ENCODE measurements at places on chromosomes 7 and 10. TPM values are rescaled to one million over a fixed set of nuclear protein-coding genes. Genes with fewer than 3 reads are reported as not detected.
A peak's percentile ranks its signal among the peaks of the same experiment; 100 is the strongest.

ASB10 gene
- total RNA-seq: not detected

ACBD7 gene
- total RNA-seq: 0.63 TPM

- DNase-seq: no peak
These were observed 50.0 kb downstream of the AMZ1 start for GRCh38 chr7:2737771-2738540.

- DNase-seq: no peak
These were observed 117.2 kb downstream of the CLEC2L start for GRCh38 chr7:139640681-139641080.

DNA sequence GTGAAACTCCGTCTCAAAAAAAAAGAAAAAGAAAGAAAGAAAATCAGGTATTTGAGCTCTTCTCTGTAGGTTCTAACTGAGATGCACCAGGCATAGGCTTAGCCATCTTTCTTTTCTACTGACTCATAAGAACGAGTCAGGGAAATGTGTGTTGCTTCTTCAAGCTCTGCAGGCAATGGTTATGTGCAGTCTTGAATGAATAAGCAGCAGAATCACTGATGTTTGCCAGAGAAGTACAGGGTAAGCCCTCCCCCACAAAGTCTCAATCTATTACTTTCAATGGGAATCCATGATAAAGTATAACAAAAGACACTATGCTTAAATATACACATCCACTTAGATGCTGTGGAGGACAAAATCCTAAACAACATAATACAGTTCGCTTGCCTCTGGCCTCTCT, 239.2 kb downstream of the PARD3 start:
- no peak for DNase-seq

- DNase-seq: no peak
These were observed 285.9 kb upstream of the NEBL start for GRCh38 chr10:21183025-21183424.

DNA sequence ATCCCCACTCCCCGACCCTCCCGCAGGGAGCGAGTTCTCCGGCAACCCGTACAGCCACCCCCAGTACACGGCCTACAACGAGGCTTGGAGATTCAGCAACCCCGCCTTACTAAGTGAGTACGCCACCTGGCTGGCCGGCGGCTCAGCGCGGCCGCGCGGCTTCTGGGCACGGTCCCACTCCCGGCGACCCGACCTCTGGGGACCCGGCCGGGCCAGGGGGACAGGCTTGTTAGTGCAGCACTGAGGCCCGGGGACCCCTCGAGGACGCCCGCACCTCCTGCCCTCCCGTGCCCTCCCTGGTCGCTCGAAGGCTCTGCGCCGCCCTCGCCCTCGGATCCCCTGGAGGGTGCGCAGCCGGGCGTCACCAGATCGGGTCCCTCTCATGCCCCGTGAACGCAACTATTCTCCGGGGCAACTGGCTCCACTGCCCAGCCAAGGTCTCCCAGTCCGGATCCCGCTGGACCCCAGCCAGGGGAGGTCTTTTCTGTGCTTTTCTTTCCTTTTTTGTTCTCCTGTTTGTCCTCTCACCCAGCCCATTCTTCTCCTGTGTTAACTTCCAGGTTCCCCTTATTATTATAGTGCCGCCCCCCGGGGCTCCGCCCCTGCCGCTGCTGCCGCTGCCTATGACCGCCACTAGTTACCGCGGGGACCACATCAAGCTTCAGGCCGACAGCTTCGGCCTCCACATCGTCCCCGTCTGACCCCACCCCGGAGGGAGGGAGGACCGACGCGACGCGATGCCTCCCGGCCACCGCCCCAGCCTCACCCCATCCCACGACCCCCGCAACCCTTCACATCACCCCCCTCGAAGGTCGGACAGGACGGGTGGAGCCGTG, 81.8 kb downstream of the PAX2 start:
- DNase-seq: no peak

GRCh38 chr7:11540271-11540761, 291.7 kb downstream of the THSD7A start:
- DNase-seq: no peak

GRCh38 chr10:100827819-100828737, 82.7 kb downstream of the PAX2 start:
- DNase-seq: no peak

- peak; percentile 77 for DNase-seq
These were observed at the start of gene HIF1AN for GRCh38 chr10:100535715-100536353. Gene HIF1AN (plus strand): TSS chr10:100535943. CDS start chr10:100535959, 16 bp downstream.

DNA sequence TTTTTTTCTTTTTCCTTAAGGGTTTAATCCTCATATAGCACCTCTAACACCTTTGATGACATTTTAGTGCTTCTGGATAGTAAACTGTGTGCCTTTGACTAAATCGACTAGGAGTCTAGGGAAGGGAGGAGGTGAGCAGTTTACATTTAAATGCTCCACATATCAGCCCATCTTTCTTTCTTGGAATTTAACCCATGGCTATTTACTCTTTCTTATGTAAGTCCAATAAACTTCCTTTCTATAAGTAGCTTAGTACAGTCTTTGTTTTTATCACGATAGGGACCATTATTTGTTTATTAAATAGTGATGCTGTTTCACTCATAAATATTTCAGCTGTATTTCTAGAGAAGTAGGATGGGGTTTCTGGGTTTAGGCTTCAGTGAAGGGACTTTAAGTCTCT, 669.9 kb downstream of the AUTS2 start:
- DNase-seq: no peak

DNA sequence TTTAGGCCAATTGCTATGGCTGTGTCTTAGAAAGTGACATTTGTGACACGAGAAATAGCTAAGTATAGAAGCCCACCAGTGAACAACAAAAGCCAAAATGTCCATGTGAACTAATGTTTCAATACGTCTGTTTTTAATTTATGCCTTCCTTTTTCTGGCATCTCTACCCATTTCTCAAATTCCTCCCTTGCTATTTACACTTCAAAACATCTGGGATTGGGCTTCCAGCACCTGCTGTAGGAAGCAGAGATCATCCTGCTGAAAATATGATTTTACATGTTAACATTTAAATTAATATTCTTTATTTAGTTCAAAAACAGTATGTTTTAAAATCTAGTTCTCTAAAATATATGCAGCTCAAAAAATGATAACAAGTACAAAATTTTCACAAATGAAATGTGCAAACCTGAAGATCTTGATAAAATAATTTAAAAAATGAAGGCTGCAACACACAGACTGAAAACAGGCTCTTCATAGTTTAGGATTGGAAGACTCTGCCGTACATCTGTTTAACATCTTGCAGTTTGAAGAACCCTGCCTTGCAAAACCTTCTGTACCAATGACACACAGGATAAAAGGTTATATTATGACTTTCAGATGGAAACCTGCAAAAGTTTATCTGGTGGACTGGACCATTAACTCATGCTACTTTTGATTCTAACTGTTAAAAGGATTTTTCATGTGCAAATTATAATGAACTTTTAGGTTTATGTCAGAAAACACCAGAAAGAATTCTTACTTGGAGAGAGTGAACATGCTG, 408.4 kb downstream of the SUGCT start:
- DNase-seq: no peak

GNAT3 gene
- not detected for total RNA-seq

- DNase-seq: no peak
These were observed 110.7 kb downstream of the RNF32 start for GRCh38 chr7:156751319-156751718.

GRCh38 chr7:158616050-158616449, 28.4 kb upstream of the PTPRN2 start:
- no peak for DNase-seq

TUBB8 gene
- total RNA-seq: not detected

DNA sequence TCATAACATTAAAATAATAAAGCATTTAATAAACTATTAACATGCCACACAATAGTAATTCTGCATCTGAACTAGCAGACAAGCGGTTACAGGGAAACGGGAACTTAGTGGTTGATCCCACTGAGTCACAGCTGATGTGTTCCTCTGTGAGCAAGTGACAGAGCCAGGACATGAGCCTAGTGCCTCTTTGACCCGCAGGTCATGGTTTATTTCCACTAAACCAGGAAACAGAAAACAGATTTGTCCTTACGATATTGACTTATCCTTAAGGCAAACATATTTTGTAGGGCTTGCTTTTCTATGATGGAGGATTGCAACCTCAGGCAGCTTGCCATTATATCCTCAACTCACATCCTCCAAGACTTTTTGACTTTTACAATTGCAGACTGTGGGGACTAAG, 987.3 kb downstream of the CCSER2 start:
- DNase-seq: no peak

GRCh38 chr7:7239346-7239745, 57.0 kb downstream of the C1GALT1 start:
- no peak for DNase-seq

SLC13A4 gene
- 2.1 TPM for total RNA-seq

- no peak for DNase-seq
These were observed 78.5 kb downstream of the SEC61G start for GRCh38 chr7:54680377-54681005.

GRCh38 chr10:79938728-79939406, 10.0 kb downstream of the SFTPD start:
- DNase-seq: no peak

- no peak for DNase-seq
These were observed 77.9 kb downstream of the KIAA1549 start for GRCh38 chr7:138903186-138903820.

DNA sequence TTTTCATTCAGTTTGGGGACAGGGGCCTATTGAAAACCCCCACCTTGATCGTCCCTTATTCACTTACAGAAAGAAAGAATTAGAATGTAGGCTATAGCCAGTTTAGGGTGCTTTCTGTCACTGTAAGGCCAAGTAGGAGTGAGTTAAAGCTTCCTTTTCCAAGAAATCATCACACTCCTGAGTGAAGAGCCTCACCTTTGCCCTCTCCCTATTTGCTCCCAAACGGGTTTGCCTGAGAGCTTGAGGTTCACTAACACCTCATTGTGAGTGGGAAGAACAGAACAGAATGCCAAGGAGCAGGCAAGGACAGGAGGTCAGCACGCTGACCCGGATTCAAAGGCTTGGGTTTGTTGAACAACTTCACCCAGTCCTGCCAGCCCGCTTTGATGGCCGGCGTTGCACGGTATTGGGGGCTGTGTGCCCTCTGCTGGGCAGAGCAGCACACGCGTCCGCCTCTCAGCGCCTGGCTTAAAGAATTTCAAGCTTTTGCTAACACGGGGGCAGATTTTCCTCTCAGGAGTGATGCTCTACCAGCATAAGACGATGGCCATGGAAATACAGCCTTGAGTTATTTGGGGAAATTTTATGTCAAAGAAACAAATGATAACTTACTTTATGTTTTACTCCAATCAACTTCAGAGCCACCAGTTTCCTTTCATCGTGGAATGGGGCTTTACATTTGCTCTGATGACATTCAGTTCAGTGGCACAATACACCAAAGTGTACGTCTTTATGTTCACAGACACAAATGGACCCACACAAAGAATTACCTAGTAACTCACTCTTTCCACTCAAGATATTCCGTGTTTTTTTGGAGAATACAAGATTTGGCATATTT, 470.0 kb downstream of the SUGCT start:
- no peak for DNase-seq

CALHM3 gene
- not detected for total RNA-seq

GRCh38 chr7:38709123-38709522, 78.0 kb upstream of the AMPH start:
- no peak for DNase-seq

GRCh38 chr10:116216676-116217075, 56.3 kb downstream of the GFRA1 start:
- DNase-seq: no peak

GRCh38 chr10:55348534-55348933, 547.5 kb upstream of the PCDH15 start:
- DNase-seq: no peak

MYH16 gene
- total RNA-seq: not detected

GRCh38 chr7:23184709-23185359, 3.0 kb downstream of the NUP42 start:
- DNase-seq: no peak

TFR2 gene
- total RNA-seq: 0.35 TPM

DNA sequence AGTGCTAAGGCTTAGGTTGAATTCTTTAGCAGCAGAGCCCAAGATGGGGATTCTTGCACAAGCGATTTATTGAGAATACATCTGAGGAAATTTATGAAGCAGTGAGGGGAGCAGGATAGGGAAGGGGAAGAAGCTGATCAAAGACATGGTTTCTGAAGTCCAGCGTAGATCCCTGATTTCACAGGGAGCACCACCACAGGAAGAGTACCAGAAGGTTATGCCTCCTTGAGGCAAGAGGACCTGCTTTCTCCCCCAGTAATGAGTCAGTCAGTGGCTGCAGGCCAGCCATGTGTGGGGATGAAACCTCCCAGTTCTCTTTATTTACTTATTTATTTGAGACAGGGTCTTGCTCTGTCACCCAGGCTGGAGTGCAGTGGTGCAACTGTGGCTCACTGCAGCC, 35.0 kb upstream of the CBLL1 start:
- no peak for DNase-seq

- no peak for DNase-seq
These were observed 53.7 kb upstream of the KLF6 start for GRCh38 chr10:3838460-3839437.

SPDYE16 gene
- total RNA-seq: 1.4 TPM

DNA sequence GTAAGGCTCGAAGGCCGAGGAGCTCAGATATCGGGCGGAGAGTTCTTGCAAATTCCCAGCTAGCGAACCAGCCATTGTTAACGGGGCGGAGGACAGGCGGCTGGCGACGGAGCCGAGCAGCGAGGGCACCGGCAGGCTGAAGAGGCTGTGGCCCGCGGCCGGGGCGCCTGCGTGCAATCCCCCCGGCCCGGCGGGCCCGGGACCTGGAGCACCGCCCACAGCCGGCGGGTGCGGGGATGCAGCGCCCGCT, 4.1 kb downstream of the VAX1 start:
- no peak for DNase-seq

DNA sequence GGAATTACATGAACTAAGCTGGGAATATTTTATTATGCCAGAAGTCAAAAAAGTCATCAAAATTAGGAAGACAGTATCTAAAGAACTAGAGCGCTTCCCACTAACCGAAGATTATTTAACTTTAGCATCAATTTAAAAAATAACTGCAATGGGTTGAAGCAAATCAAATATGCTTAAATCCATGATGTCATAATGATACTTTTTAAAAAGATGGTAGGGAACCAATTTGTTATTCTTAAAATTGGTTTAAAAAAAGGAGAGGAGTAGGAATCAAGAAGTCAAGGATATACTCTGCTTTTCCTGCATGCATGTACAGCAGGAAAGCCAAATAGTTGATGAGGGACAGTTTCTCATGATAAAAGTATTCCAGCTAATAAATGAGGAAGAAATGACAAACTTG, 3.2 kb upstream of the ASAH2 start:
- no peak for DNase-seq

NKX6-2 gene
- not detected for total RNA-seq

CEP55 gene
- total RNA-seq: 5.1 TPM

MRC1 gene
- total RNA-seq: 73.4 TPM

SPACDR gene
- not detected for total RNA-seq

MYPN gene
- total RNA-seq: not detected

GRCh38 chr10:5517546-5517945, 7.2 kb upstream of the CALML3 start:
- DNase-seq: no peak

CCL24 gene
- not detected for total RNA-seq

XPNPEP1 gene
- 86.0 TPM for total RNA-seq

- no peak for DNase-seq
These were observed 39.9 kb downstream of the RAMP3 start for GRCh38 chr7:45197461-45197860.

- no peak for DNase-seq
These were observed 46.2 kb downstream of the BMPR1A start for GRCh38 chr10:86802473-86803108.

SRI gene
- total RNA-seq: 70.7 TPM

REEP3 gene
- total RNA-seq: 75.0 TPM

GRCh38 chr7:101615446-101615845, 13.7 kb downstream of the MYL10 start:
- no peak for DNase-seq

Data from thoracic aorta (tissue), 2 donors.